ENCODE measurements at places on chromosomes 13 and 19. TPM values are rescaled to one million over a fixed set of nuclear protein-coding genes. Genes with fewer than 3 reads are reported as not detected.

IGLON5 gene
- polyA plus RNA-seq, result 2.8 TPM

POSTN gene
- polyA plus RNA-seq, result 283 TPM

TEX26 gene
- 3.0 TPM for polyA plus RNA-seq

PPP1R15A gene
- polyA plus RNA-seq, result 30.6 TPM

CPB2 gene
- 0.23 TPM for polyA plus RNA-seq

ITPKC gene
- polyA plus RNA-seq, result 16.3 TPM

PSG6 gene
- 0.10 TPM for polyA plus RNA-seq

KLF1 gene
- polyA plus RNA-seq, result 0.40 TPM

NALCN gene
- polyA plus RNA-seq, result 1.6 TPM

DNA sequence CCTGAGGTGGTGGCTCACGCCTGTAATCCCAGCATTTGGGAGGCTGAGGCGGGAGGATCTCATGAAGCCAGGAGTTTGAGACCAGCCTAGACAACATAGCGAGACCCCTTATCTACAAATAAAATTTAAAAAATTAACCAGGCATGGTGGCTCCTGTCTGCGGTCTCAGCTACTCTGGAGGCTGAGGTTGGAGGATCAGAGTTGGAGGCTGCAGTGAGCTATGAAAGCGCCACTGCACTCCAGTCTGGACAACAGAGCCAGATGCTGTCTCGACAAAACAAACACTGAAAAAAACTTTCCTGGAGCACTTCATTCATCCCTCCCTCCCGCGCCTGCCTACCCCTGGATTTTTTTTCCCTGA lies 665 bp upstream of the ATG4D start:
- no peak for DNase-seq

- DNase-seq, result peak; percentile 92
These were observed at the start of gene ZNF583 for GRCh38 chr19:56403764-56404704. Gene ZNF583, plus strand, starts transcription at chr19:56404332. Its CDS starts 2,783 bp downstream, at chr19:56407115.

DNA sequence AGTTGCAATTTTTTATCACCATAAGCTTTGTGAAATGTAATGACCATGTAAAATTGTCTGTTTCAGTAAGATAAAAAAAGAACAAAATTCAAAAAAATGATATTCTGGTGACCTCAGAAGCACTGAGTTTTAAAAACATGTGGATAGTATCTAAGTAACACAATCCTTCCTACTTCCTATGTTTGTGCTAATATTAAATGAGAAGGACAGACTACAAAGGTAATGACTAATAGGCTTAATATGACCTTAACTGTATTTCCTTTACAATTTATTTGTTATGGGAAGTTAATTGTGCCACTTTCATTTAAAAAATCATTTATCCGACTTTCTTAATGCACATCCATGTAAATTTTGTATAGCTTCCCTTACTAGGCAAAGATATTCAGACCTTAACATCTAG lies 1030.4 kb upstream of the ATXN8OS start:
- no peak for DNase-seq

DNA sequence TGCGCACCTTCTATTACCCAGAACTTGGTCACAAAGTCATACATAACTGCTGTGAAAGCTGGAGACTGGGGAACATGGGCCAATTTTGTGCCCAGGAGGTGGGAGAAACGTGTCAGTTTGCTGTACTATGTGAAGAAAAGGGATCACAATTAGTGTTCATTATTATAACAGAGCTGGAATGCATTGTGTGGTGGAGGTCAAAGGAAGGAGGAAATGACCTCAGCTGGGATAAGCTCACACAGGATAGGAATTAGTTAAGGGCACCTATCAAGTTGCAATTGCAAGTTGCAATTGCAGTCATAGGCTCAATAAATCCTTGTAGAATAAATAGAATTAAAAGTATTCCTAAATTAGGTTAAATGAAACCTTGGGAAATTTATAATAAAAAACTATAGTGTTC lies 103.9 kb upstream of the OBI1 start:
- no peak for DNase-seq

DNA sequence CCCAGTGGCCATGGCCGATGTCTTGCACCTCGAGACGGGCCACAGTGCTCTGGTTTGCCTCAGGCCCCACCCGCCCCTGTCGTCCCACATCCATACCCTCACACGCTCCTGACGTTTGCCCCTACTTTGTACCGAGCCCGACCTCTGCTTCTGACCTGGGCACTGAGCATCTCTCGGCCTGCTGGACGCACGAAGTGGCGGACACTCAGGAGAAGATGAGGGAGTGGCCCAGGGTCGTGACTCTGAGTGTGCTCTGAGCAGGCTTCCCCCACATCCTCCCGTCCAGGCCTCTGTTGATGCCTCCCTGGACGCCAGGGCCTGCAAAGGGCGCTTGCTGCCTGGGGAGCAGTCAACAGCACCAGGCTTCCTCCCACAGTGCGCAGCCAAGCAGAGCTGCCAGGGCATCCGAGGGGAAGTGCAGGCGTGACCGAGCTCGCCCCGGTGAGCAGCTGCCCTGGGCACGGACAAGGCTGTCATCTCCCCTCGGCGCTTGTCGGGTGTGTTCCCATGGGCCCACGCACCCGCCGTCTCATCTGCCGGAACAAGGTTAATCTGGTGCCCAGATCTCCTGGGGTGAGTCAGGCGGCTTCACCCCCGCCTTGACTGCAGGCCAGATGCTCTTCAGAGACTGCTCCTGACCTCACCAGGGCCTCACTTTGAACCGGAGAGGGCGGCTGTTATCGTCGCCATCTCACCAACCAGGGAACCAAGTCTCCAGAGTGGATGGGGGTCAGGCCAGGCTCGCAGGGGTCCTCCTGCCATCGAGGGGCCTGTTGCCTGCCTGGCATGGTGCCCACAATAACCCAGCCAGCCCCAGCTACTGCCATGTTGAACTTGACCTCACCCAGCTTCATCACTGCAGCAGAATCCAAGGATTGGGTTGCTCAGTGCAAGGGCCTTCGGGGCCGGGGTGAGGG lies 27.2 kb downstream of the COMP start:
- DNase-seq, result no peak

DNA sequence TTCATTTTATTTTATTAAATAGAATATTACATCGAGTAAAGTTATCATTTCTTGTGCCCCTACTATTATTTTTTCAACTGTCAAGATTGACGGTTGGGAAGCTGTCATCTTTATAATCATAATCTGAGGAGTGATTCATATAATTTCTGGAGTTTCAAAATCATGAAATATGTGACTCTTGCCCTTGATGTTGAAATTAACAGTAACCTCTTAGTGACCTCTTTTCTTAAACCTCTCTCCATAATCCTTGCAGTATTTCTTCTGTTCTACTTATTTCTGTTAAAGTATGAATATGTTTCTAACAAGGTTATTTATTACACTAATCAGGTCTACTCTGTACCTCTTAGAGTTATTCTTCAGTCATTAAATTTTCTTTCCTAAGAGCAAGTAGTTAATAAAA lies 663.8 kb downstream of the LIG4 start:
- no peak for DNase-seq

GRCh38 chr19:10018263-10018662 lies 5.0 kb downstream of the RDH8 start:
- no peak for DNase-seq

DNA sequence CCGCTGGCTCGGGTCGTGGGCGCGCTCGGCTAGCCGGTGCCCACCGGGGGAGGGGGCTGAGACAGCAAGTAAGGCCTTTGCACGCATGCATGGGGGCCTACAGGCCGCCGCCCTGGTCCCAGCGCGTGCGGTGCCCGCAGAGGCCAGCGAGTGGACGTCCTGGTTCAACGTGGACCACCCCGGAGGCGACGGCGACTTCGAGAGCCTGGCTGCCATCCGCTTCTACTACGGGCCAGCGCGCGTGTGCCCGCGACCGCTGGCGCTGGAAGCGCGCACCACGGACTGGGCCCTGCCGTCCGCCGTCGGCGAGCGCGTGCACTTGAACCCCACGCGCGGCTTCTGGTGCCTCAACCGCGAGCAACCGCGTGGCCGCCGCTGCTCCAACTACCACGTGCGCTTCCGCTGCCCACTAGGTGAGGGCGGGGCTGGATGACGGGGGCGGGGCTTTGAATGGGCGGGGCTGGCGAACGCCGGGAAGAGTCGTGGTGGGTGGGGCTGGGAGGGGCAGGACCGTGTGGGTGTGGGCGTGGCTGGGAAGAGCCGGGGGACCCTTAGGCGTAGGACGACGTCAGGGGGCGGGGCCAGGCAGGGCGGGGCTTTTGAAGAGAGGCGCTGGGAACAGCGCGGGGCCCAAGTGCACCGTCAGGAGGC lies 2.1 kb downstream of the CILP2 start:
- no peak for DNase-seq

GRCh38 chr19:54403054-54403453 lies 12.2 kb upstream of the TTYH1 start:
- no peak for DNase-seq

- DNase-seq, result no peak
These were observed 409.0 kb downstream of the COG6 start for GRCh38 chr13:40064154-40065097.

DNA sequence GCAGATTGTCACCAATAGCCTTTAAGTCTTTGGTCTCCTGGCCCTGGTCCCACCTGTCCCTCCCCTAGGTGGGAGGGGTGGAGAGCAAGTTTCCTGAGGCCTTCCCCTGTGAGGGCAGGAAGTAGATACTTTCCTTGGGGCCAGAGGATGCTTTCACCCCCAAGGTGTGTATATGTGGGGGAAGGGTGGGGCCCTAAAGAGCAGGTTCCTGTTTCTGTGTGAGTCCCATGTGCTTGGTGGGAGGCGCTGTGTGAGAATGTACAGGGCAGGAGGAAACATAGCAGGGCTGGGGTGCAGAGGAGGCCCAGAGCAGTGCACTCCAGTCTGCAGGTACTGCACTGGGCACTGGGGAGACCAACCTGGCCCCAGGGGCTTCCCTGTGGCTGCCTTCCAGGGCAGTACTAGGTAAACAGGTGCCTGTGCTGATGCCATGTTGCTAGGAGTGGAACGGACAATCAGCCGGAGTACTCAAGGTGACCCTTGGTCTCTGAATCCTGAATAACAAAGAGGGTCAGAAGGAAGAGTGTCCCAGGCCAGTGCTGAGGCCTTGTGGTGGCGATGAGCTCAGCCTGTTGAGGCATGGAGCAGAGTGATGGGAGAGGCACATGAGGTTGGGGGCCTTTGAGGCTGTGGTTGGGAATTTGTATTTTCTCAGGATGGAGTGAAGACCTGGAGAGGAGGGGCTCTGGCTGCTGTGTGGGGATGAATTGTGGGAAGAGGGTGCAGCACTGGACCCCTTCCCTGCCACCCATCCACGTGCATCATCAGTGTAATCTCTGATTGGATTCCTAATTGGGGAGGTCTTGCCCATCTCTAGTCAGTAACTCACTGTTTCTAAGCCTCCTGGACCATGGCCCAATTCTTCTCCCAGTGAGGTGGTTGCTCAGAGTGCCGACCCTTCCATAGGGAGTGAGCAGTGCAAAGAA lies 5.1 kb downstream of the EGLN2 start:
- no peak for DNase-seq

GRCh38 chr13:106471957-106472543 lies 63.4 kb downstream of the EFNB2 start:
- no peak for DNase-seq

- DNase-seq, result no peak
These were observed 41.0 kb downstream of the KL start for GRCh38 chr13:33057019-33057780.

DNA sequence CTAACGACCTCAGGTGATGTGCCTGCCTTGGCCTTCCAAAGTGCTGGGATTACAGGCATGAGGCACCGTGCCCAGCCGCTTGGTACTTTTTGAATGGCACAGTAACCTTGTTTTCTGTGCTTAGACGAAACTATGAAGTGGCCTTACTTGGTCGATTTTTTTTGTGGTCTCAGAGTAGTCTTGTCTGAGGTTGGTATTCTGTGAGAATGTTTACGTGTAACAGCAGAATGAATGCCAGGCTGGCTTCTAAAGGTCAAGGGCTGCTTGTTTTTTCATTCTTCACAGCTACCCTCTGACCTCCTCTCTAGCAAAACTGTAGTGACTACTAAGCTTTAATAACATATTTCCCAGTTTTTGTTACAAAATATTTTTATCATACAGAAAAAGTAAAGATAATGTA lies 313.3 kb downstream of the GPC6 start:
- DNase-seq, result no peak

- DNase-seq, result no peak
These were observed 25.6 kb downstream of the NOSIP start for GRCh38 chr19:49554701-49555181.

DNA sequence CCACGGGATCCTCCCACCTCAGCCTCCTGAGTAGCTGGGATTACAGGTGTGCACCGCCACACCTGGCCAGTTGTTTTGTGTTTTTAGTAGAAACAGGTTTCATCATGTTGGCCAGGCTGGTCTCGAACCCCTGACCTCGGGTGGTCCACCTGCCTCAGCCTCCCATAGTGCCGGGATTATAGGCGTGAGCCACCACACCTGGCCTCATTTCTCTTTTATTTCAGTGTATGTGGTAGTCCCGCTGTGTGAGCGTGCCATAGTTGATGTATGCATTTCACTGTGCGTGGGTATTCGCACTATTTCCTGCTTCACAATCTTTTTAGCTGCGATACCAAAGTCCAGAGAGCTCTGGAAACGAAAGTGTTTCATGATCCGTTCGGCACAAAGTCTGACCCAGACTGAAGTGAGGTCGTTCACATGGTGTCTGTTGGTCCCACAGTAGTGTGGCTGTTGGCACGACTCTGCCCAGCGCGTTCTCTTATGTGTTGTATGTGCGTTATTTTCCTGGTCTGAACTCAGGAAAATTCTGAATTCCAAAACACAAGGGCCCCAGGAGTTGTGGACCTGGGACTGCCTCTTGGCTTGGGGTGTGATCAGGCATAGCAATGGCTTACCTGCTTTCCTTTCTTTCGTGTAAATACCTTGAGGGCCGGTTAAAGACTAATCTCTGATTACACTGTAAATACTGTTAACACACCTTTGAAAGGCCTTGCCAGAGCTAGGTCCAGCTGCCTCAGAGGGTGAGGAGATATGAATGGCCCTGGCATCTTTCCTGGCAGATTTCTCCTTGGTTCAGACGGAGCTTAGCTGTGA lies 8.6 kb downstream of the EPN1 start:
- no peak for DNase-seq

DNA sequence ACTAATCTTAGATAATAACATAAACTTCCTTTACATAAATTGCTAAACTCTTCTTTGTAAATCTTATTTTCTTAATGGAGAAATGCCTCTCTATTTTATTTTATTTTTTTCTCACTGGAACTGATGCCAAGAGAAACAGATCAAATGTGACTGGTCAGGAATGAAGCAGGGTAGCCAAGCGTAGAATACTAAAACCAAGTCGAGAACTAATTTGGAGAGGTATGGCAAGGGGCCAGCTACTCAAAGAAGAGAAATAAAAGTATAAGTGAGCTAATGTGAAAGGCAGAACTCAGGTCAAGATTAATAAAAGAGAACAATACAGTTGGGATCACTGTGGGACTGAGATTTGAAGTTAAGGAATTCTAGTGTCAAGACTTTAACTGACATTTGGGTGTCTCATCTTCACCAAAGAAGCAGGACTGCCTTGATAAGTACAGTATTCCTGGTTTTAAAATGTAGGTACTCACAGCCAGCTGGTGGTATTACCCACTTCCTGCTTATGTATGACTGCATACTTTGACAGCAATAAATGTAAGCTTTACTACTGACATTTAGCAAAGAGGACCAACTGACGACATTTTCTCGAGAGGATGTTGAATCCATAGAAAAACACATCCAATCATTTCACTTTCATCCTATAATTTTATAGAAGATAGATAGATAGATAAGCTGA lies 1192.2 kb downstream of the EFNB2 start:
- DNase-seq, result peak; percentile 57

- DNase-seq, result no peak
These were observed 13.4 kb downstream of the CAPS start for GRCh38 chr19:5927441-5927821.

GRCh38 chr13:48281556-48281955 lies 22.0 kb upstream of the RB1 start:
- no peak for DNase-seq

Data from left renal pelvis (tissue), 4 donors.